ENCODE measurements at places on chromosomes 2 and 18.

DNA sequence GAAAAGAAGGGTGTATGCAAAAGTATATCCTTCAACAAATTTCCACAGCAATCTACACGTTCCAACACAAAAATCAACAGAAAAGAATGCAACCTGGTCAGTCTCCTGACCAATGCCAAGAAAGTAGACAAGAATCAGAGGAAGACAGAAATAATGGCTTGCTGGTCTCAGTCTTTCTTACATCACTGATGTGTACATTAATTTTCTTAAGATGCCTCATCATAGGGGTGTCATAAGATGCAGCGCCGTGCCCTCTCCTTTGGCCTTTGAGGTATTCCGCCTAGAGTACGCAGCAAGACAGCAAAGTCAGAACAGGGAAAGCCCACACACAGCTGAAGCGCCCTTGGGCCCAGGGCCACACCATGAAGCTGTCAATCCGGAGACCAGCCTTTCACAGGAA lies 112.9 kb downstream of the RIF1 start:
- no peak for DNase-seq

DNA sequence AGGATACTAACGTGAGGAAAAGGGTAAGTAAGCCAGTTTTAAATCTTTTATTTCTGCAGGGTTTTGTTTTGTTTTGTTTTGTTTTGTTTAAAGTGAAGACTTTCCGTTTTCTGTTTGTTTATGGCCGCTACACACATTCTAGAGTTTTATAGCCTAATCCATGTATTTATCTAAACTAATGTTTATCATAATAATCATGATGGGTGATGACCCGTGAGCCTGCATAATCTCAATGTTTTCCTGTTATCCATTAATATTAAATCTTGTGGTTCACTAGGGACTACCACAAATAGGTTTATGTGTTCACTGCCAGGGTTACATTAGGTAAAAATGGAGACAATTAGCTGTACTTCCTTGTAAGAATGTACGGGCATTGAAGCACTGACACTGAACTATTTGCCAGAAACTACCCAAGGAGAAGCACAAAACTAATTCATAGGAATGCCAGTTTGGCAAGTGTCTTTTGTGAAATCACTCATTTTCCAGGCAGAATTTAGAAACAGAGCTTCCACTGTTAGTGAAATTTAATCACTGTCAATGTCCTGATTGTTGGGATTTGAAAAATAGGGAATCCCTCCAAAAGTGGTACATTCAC lies 574.8 kb downstream of the LRP1B start:
- DNase-seq = no peak

DNA sequence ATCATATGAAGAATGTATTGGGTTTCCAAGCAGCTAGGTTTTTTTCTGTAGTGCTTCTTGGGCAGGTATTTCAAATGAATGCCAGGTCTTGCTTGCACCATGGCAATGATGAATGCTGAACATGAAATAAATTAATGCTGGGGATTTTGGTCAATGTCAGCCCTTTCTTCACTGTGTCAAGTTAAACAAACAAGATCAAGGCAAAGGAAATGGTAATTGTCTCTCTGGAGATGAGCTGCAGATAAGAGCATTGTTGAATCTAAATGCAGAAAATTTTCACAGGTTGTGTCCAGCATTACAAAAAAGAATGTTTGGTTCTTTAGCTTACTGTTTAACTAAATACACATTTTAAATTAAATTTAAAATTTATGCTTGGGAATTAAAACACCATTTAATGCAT lies 144.3 kb downstream of the GPD2 start:
- no peak for DNase-seq

GRCh38 chr2:175904035-175904434 lies 98.0 kb downstream of the LNPK start:
- no peak for DNase-seq

GRCh38 chr18:62037989-62038778 lies 145.4 kb upstream of the RNF152 start:
- DNase-seq = no peak

- DNase-seq = no peak
Observed at GRCh38 chr2:190501702-190502407, 32.7 kb downstream of the NEMP2 start.

GRCh38 chr2:136255648-136256461 lies 137.9 kb upstream of the CXCR4 start:
- no peak for DNase-seq

Measured in nephron progenitor cell (in vitro differentiated cells).